NCI-H187 treated with DMSO at 0.1 percent for 48 hours (cell line): ENCODE measurements at places on chromosomes 3 and 15.

GRCh38 chr3:46695177-46695961, 1.9 kb upstream of the ALS2CL start:
- DNase-seq, result no peak

DNA sequence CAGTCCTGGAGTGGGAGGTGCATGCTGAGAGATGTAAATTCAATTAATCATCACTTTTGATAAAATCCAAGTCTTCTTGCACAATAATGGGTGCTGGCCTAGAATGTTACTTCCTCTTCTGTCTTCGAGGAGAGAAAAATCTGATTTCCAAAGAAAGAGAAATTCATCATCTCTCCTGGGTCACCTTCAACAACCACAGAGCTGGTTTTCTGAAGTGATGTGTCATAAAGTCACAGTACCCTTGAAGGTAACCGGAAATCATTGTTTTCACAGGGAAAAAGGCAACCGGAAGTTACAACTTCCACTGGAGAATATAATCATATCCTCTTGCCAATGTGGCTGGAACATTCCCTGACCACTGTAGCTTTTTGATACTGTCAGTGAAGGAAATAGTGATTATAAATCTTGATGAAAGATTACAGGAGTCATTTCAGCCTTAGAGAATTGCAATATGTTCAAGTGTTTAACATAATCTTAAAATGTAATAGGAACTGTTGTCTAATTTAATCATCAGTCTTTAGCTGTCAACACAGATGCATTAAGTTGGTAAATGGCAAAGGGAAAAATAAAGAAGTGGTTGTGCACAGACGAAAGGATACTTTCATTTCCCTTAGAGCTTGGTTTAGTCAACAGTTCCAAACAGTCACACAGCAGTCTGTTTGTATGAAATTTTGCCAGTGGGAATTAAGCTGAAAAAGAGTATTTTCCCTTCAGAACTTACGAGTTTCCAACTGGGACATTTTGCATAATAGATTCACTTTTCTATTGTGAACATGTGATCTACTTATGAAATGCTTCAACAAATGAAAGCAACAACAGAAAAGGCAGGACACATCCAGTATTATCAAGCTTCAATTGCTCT, 106.5 kb upstream of the SLC4A7 start:
- no peak for DNase-seq

DNA sequence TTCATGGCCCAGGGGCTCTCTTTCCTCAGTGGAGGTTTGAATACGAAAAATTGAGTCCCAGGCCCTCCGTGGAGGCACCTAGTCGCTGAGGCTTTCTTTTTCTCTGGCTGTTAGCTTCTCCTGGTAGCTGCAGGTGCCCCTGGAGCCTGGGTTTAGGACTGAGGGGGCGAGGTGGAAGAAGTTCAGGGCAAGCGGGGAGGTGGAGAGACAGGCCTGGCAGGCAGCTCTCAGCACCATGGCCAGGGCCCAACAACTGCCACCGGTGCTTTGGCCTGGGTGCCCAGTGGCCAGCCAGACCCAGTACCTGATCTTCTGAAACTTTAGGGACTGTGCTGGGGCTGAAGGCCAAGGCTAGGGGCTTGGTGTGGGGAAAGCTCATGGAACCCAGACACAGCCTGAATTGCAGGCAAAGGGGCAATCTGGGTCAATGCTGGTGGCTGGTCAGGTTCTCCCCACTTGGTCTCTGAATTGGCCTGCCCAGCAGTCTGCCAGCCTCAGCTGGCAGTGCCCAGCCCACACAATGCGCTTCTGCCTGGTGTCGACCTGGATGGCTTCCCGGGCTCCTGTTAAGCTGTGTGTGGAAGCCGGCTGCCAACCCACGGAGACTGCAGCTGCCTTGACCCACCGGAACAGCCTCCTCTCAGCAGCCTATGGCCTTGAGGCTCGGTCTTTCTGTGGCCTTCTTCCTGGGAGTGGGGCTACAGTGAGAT, 30.3 kb upstream of the POLG start:
- no peak for DNase-seq

DNA sequence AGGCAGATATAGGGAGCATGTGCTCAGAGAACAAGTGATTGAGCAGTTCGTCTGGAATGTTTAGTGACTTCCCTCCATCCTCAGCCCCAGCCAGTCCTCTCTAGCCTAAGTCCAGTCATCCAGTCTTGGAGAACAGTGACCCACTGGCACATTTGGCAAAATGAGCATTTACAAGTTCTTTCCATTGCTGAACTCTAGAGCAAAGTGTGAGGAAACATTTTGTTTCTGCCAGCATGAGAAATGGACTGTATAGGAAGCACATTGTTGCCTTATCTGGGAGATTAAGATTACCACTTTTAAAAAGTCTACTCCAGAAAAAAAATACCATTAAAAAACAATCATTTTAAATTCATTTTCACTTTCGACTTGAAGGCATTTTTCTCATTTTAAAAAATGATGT, 353.6 kb downstream of the SHQ1 start:
- DNase-seq, result no peak

DNA sequence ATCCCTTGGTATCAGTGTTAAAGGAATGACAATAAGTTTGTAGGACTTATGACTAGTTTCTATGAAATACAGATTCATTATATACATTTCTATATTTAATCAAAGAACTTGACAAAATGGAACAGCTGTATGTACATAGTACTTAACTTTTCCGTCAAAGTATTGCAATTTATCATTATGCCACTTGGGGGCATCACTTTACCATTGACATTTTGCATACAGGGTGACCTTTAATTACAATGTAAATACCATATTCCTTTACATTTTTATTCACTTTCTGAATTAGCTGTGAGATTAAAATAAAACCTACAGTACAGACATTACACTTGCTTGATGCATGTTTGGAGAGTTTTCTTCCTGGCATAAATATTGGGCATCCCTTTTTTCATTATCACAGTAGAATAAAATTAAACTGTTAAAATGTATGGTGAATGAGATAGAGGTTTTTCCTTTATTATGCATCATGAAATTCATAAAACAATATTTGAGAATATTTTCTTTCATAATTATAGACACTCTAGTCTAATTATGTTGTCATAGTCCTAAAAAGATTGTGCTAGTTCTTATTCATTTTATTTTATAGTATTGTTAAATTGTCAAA, 6.9 kb downstream of the NEK11 start:
- no peak for DNase-seq

DNA sequence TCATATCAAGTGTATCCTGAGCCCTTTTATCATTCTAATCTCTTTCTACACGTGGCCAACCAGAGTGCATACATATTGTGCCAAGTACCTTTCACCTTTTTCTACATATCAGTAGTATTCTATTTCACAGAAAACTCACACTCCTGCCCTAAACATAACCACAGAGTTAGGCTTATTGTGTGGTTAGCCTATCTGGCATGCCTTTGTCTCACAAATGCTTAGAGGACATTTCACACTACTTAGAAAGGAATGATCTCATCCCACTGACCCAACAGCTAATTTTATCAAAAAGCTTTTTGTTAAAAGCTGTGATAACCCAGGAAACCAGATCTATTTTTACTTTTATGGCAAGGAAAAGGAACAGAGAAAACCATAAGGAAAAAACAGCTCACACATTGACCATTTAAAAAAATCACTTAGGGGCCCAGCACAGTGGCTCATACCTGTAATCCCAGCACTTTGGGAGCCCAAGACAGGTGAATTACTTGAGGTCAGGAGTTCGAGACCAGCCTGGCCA, 17.8 kb upstream of the MAP4 start:
- DNase-seq, result no peak

- no peak for DNase-seq
Measured at GRCh38 chr3:165532851-165533250, 304.4 kb downstream of the BCHE start.

DNA sequence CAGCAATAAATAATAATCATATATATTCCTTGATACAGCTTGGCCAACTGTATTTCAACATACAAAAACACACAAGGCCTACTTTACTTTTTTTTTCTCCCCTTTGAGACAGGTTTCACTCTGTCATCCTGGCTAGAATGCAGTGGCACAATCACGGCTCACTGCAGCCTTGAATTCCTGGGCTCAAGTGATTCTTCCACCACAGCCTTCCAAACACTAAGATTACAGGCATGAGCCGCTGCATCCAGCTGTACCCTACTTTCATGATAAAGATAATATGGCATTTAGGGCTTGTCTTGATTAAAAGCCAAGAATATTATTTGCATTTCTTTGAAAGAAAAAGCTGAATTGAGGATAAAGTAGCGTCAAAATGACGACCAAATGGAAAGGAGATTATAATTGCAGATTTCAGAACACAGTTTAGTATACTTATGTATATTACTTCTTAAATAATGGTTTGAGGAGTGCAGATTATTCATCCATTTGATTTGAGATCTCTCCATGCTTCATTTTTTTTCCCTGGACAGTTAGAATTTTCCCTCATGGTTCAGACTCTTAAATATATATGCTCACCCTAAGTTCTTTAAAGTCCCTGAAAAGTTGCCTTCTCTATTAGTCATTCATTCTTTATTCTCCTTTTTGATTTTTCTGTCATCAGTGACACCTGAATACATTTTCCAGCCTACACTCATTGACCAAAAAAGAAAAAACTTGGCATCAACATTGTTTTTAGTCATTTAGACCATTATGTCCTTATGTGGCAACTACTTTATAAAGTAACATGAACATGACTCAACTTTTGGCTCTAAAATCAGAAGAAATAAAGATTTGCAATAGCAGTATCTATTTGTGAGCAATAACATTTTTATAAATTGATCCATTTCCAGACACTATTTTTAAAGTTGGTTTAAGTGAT, 48.5 kb upstream of the MLF1 start:
- DNase-seq, result no peak

- peak; percentile 23 for DNase-seq
Measured at GRCh38 chr15:62306851-62307504, 141.9 kb upstream of the C2CD4B start.

DNA sequence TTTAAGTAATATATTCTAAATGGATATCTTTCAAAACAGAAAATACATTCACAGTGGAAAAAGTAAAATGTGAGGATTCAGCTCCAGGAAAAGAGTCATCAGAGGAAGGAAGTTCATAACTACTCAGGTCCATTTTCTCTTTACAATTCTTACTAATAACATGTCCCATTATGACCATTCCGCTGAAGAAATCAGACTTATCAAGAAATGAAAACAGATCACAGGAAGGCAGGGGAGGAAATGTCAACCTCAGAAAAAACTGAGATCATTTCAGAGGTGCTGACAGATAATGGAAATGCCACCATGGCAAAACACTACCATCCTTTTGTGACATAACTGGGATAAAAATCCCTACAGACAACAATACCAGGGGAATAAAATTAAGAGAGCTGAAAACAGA, 139.5 kb downstream of the MAGI1 start:
- no peak for DNase-seq

DNA sequence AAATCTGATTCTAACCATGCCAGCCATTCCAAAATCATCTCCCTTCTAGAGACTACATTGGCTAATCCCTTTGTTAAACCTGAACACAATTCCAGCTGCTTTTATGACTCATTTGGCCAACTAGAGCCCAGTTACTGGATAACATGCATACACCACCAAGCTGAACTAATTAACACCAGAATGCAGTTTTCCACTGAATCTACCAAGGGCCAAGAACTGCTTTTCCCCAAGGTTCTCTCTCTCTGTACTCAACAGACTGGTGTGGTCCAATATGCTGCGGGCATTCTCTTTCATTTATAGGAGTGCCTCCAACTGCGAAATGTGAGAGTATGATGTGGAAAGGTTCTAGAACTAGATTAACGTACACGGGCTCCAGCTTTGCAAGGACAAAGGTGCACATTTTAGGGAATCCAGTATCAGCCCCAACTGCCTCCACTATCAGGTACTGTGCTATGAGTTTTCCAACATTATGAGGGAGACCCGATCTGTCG, 1.5 kb downstream of the CHSY1 start:
- DNase-seq, result no peak
